ENCODE measurements at places on chromosomes 12 and 14. TPM values are rescaled to one million over a fixed set of nuclear protein-coding genes. Genes with fewer than 3 reads are reported as not detected.

The RNU6-8 gene
- not detected for total RNA-seq

The PLEKHH1 gene
- 3.3 TPM for total RNA-seq

- H3K36me3 ChIP-seq, result no peaks in the 10 kb centered on the region
- no peak overlapping the region for H3K4me3 ChIP-seq
- no peak for DNase-seq
- no peak overlapping the region for H3K27ac ChIP-seq
- no peaks in the 10 kb centered on the region for H3K27me3 ChIP-seq
- no peaks in the 10 kb centered on the region for H3K4me1 ChIP-seq
Observed at GRCh38 chr12:65411171-65411570, 132.7 kb downstream of the MSRB3 start.

The POTEM gene
- total RNA-seq, result not detected

- no peak for DNase-seq
- H3K27me3 ChIP-seq, result peaks cover 20% of the 10 kb centered on the region
Observed at GRCh38 chr12:41509271-41510055, 321.3 kb downstream of the PDZRN4 start.

GRCh38 chr14:104385531-104386101, 193.9 kb upstream of the C14orf180 start:
- H3K4me3 ChIP-seq, result no peak overlapping the region
- no peaks in the 10 kb centered on the region for H3K36me3 ChIP-seq
- no peak for DNase-seq
- H3K27me3 ChIP-seq, result no peaks in the 10 kb centered on the region

The SLCO1C1 gene
- total RNA-seq, result not detected

The SERPINA9 gene
- total RNA-seq, result not detected

The OR2AP1 gene
- total RNA-seq, result not detected

The ING4 gene
- total RNA-seq, result 11.1 TPM

The TTC6 gene
- not detected for total RNA-seq

The BMP4 gene
- not detected for total RNA-seq

The MFAP5 gene
- not detected for total RNA-seq

The ZBTB39 gene
- total RNA-seq, result 7.0 TPM

- peak; percentile 64 for DNase-seq
- H3K36me3 ChIP-seq, result no peaks in the 10 kb centered on the region
- peaks cover 1% of the 10 kb centered on the region for H3K4me1 ChIP-seq
- H3K27ac ChIP-seq, result no peak overlapping the region
- H3K4me3 ChIP-seq, result no peak overlapping the region
- peaks cover 4% of the 10 kb centered on the region for H3K27me3 ChIP-seq
Observed at GRCh38 chr14:104149617-104150135, 11.3 kb downstream of the KIF26A start.

The SMCO2 gene
- total RNA-seq, result not detected

DNA sequence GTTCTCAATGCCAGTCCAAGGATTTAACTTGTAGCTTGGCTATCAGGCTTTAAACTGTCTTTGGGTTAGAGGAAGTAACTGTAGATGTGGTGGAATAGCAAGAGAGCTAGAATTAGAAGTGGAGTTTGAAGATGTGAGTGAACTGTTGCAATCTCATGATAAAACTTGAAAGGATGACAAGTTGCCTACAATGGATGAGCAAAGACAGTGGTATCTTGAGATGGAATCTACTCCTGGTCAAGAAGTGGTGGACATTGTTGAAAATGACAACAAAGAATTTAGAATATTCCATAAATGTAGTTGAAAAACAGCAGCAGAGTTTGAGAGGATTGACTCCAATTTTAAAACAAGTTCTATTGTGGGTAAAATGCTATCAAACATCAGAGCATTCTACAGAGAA, 199.0 kb downstream of the DUSP6 start:
- H3K4me1 ChIP-seq, result peaks cover 21% of the 10 kb centered on the region
- no peak for DNase-seq
- peaks cover 7% of the 10 kb centered on the region for H3K27me3 ChIP-seq
- peaks cover 8% of the 10 kb centered on the region for H3K36me3 ChIP-seq
- H3K4me3 ChIP-seq, result no peak overlapping the region
- no peak overlapping the region for H3K27ac ChIP-seq

GRCh38 chr12:7269273-7269672, 34.6 kb upstream of the ACSM4 start:
- H3K36me3 ChIP-seq, result no peaks in the 10 kb centered on the region
- peaks cover 6% of the 10 kb centered on the region for H3K27me3 ChIP-seq

The AMDHD1 gene
- 1.4 TPM for total RNA-seq

The PMCH gene
- not detected for total RNA-seq

The KCNH3 gene
- 10.9 TPM for total RNA-seq

GRCh38 chr12:132026061-132026795, 76.5 kb downstream of the EP400 start:
- H3K4me3 ChIP-seq, result no peak overlapping the region
- peaks cover 12% of the 10 kb centered on the region for H3K36me3 ChIP-seq
- H3K27ac ChIP-seq, result no peak overlapping the region
- DNase-seq, result no peak

- no peaks in the 10 kb centered on the region for H3K27me3 ChIP-seq
- H3K4me3 ChIP-seq, result no peak overlapping the region
- H3K36me3 ChIP-seq, result no peaks in the 10 kb centered on the region
- no peak overlapping the region for H3K27ac ChIP-seq
Observed at GRCh38 chr14:82366803-82367202, 833.1 kb upstream of the SEL1L start.

The MYO1H gene
- total RNA-seq, result not detected

The C14orf39 gene
- not detected for total RNA-seq

The SLC25A21 gene
- not detected for total RNA-seq

The COL2A1 gene
- total RNA-seq, result 0.04 TPM

- H3K27me3 ChIP-seq, result no peaks in the 10 kb centered on the region
- peaks cover 25% of the 10 kb centered on the region for H3K36me3 ChIP-seq
- no peak overlapping the region for H3K4me3 ChIP-seq
- no peak for DNase-seq
- H3K27ac ChIP-seq, result peak overlapping the region; percentile 15
Observed at GRCh38 chr12:111886662-111887545, 44.9 kb downstream of the MAPKAPK5 start.

DNA sequence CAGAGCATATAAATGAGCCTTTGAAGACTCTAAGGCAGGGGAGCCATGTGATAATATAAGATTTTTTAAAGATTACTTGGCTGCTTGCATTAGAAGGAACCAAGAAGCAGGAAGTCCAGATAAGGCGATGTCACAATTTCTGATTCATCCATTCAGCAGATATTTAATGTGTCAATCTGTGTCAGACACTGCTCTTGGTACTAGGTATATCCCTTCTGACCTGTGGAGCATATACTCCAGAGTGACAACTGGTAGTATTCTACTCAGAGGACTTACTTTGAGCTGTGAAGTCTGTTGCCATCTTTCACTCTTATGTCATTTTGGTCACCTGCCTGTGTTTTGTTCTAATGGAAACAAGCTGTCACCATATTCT, 10.7 kb downstream of the EID3 start:
- no peak overlapping the region for H3K4me3 ChIP-seq
- no peak overlapping the region for H3K27ac ChIP-seq

The B4GALNT1 gene
- 1.5 TPM for total RNA-seq

Data from activated naive CD8-positive, alpha-beta T cell treated with anti-CD3 and anti-CD28 coated beads for 36 hours (primary cell).